NCI-H526 (cell line): ENCODE measurements at places on chromosomes 7 and 10.

DNA sequence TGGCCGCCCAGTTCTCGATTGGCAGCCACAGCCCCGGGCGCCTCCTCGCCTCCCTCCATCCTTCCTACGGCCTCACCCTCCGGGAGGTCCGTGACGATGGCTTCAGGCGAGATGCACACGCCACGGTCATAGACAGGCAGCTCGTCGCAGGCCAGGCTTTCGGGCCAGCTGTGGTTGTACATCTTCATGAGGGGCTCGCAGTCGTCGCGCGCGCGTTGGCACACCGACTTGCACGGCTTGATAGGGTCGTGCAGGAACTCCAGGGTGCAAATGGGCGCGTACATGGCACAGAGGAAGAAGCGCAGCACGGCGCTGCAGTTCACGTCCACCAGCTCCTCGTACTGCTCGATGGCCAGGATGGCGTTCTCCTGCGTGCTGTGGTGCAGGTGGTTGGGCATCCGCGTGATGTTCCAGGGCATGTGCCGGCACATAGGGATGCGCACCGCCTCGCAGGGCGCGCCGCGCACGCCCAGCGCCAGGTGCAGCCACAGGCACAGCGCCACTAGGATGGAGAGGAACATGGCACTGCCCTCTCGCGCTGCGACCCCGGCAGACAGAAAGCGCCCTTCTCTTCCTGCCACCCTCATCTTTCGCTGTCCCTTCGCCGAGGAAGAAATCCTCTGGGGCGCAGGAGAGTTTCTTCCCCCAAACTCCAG lies 472 bp downstream of the SFRP4 start:
- peak; percentile 15 for DNase-seq

DNA sequence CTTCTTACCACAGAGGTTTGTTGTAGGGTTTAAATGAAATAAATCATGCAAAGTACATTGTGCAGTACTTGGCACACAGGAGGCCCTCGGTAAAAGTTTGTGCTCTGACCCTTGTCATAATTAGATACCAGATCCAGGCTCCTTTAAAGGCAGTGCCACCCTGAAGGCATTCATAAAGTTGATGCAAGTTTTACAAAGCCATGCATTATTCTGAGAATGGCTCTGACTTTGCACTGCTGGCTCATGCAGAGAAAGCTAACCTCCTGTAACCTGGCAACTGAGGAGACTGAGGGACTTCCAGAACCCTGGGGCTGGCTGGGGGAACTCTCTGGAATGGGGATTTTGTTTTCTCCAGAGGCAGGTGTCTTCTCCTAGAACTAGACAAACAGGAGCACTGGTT lies 570.9 kb downstream of the CCSER2 start:
- no peak for DNase-seq

DNA sequence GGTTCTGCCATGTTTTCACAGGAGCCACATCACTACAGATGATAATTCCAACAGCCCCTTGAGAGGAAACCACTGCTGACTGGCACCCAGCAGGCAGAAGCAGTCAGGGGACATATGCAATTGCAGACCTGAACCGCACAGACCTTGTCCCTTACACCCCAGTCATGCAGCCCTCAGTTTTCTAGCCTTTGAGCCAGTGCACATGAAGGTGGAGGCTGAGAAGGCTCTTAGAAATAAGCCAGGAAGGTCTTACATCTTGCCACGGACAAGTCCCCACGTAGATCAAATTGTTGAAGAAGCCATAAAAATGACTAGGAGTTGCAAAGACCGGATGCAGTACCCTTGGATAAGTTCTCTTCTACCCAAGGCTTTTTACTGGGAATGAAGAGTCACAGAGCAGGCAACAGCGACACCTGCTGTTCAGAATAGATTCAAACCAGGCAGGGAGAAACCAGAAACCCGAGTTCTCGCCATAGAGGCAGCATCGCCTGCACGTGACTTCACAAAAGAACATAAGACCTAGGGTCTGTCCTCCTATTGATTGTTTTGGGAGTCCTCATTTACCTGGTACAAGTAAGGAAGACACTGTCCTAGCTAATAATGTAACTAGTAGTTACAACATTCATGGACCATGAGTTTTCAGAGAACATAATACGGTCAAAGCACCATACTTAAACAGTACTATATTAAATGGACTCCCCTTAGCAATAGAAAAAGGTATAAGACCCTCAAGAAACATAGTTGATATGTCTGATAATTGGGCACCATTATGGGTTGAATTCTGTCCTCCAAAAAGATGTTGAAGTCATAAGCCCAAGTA lies 11.1 kb downstream of the STEAP1B start:
- peak; percentile 88 for DNase-seq

GRCh38 chr10:45553155-45553554 lies 119.4 kb downstream of the ZFAND4 start:
- DNase-seq = no peak

GRCh38 chr7:24707988-24708615 lies 49.2 kb downstream of the GSDME start:
- DNase-seq = no peak

- peak; percentile 33 for DNase-seq
Observed at GRCh38 chr10:87864496-87865059, 1.2 kb downstream of the PTEN start.
